A549 treated with RU486 at 1 μM for 4 hours (cell line): ENCODE measurements at places on chromosomes 12 and 14. TPM values are rescaled to one million over a fixed set of nuclear protein-coding genes. Genes with fewer than 3 reads are reported as not detected.

CYP27B1 gene
- total RNA-seq, result 0.89 to 2.8 TPM (median 2.3 TPM) in 5 replicates

HOXC12 gene
- total RNA-seq, result not detected in 5 replicates

SYNE3 gene
- total RNA-seq, result 0.18 to 0.23 TPM (median 0.23 TPM) in 5 replicates

CLEC4A gene
- total RNA-seq, result 0.19 to 0.20 TPM in 2 of 5 replicates, not detected in the others

MYRFL gene
- not detected in 5 replicates for total RNA-seq

DPY19L2 gene
- 1.1 to 2.6 TPM (median 1.8 TPM) in 5 replicates for total RNA-seq

KRT76 gene
- total RNA-seq, result not detected in 5 replicates

NOVA1 gene
- 4.6 to 5.4 TPM (median 5.3 TPM) in 5 replicates for total RNA-seq

RNASE1 gene
- 0.38 to 0.50 TPM (median 0.45 TPM) in 3 of 5 replicates, not detected in the others for total RNA-seq

NUP37 gene
- 60.9 to 77.8 TPM (median 67.1 TPM) in 5 replicates for total RNA-seq

NDUFB1 gene
- 314 to 463 TPM (median 357 TPM) in 5 replicates for total RNA-seq

CLEC14A gene
- total RNA-seq, result not detected in 5 replicates

ALX1 gene
- 4.5 to 6.5 TPM (median 6.0 TPM) in 5 replicates for total RNA-seq

RAB2B gene
- total RNA-seq, result 9.8 to 15.8 TPM (median 13.0 TPM) in 5 replicates

CHPT1 gene
- total RNA-seq, result 50.1 to 82.2 TPM (median 73.4 TPM) in 5 replicates

NINJ2 gene
- 0.37 to 0.69 TPM (median 0.49 TPM) in 5 replicates for total RNA-seq

ADAM21 gene
- 0.07 TPM in 1 of 5 replicates, not detected in the others for total RNA-seq

WNT1 gene
- total RNA-seq, result 0.18 TPM in 1 of 5 replicates, not detected in the others

DEPDC4 gene
- 0.30 to 2.7 TPM (median 1.4 TPM) in 5 replicates for total RNA-seq

PPP2R5E gene
- total RNA-seq, result 14.4 to 26.8 TPM (median 25.7 TPM) in 5 replicates

ATL1 gene
- total RNA-seq, result 4.0 to 6.0 TPM (median 4.2 TPM) in 5 replicates

IL26 gene
- total RNA-seq, result not detected in 5 replicates

VRTN gene
- not detected in 5 replicates for total RNA-seq

SALL2 gene
- total RNA-seq, result 1.00 to 1.6 TPM (median 1.3 TPM) in 5 replicates

PTPRB gene
- 0.69 to 1.1 TPM (median 0.86 TPM) in 5 replicates for total RNA-seq

OTOGL gene
- total RNA-seq, result 0.02 TPM in 1 of 5 replicates, not detected in the others

ANKRD33 gene
- total RNA-seq, result 0.14 to 0.24 TPM in 2 of 5 replicates, not detected in the others

TGM1 gene
- total RNA-seq, result 0.53 to 1.1 TPM (median 1.0 TPM) in 5 replicates

NEUROD4 gene
- not detected in 5 replicates for total RNA-seq

TESPA1 gene
- not detected in 5 replicates for total RNA-seq

IFT81 gene
- total RNA-seq, result 10.7 to 26.5 TPM (median 21.2 TPM) in 5 replicates

OAS2 gene
- total RNA-seq, result 0.15 to 0.77 TPM (median 0.16 TPM) in 5 replicates

CARMIL3 gene
- 0.34 to 0.95 TPM (median 0.49 TPM) in 5 replicates for total RNA-seq

OS9 gene
- 112 to 122 TPM (median 116 TPM) in 5 replicates for total RNA-seq

NXPH4 gene
- 3.9 to 6.8 TPM (median 5.6 TPM) in 5 replicates for total RNA-seq

GNPNAT1 gene
- 26.1 to 48.2 TPM (median 45.3 TPM) in 5 replicates for total RNA-seq

TPH2 gene
- not detected in 5 replicates for total RNA-seq

TMEM52B gene
- total RNA-seq, result 0.05 to 0.18 TPM (median 0.13 TPM) in 4 of 5 replicates, not detected in the other

KRT75 gene
- total RNA-seq, result 0.11 to 0.35 TPM (median 0.24 TPM) in 5 replicates

ACOT4 gene
- 1.5 to 2.8 TPM (median 2.1 TPM) in 5 replicates for total RNA-seq

NOS1 gene
- total RNA-seq, result 0.43 to 0.61 TPM (median 0.53 TPM) in 5 replicates

C12orf42 gene
- total RNA-seq, result 0.12 TPM in 1 of 5 replicates, not detected in the others

GMPR2 gene
- 54.3 to 66.4 TPM (median 58.1 TPM) in 5 replicates for total RNA-seq

PLEKHD1 gene
- total RNA-seq, result 0.03 to 0.05 TPM (median 0.04 TPM) in 3 of 5 replicates, not detected in the others

RNASE4 gene
- total RNA-seq, result 5.3 to 8.7 TPM (median 6.2 TPM) in 5 replicates

ANO6 gene
- 38.8 to 69.8 TPM (median 66.1 TPM) in 5 replicates for total RNA-seq
